ENCODE measurements at places on chromosomes 16 and 17.

DNA sequence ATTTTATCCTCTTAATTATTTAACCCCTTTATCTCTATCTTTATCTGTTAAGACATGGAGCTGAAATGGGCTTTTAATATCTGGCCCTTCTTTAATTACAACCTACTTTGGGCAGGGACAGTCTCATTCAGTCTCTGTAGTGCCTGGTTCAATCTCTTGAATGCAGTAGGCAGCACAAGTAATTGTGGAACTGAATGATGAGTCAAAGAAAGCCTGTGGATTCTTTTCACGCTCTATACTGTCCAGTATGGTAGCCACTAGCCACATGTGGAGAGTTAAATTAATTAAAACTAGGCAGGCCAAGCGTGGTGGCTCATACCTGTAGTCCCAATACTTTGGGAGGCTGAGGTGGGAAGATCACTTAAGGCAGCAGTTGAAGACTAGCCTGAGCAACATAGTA is 9.3 kb downstream of the BPTF start:
- no peak for DNase-seq

GRCh38 chr16:10647264-10647720 is 47.4 kb downstream of the TEKT5 start:
- DNase-seq, result no peak

GRCh38 chr16:180681-181564 is 664 bp downstream of the HBQ1 start:
- DNase-seq, result peak; percentile 72

DNA sequence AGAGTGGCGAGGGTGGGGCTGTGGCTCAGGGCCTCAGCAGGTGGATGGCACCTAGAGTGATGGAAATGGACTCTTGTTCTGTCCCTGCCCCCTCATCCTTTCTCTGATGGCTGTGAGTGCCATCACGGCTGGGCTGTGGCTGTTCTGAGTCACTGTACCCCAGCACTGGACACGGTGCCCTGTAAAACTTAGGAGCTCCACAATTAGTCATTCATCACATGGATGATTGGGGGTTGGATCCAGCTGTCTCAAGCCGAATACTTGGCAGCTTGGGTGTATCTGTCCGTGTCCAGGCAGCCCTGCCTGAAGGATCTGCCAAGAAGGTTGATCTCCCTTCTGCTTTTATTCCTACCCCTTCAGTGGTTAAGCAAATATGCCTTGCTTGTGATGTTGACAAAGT is 295.5 kb upstream of the EEF2KMT start:
- DNase-seq, result no peak

DNA sequence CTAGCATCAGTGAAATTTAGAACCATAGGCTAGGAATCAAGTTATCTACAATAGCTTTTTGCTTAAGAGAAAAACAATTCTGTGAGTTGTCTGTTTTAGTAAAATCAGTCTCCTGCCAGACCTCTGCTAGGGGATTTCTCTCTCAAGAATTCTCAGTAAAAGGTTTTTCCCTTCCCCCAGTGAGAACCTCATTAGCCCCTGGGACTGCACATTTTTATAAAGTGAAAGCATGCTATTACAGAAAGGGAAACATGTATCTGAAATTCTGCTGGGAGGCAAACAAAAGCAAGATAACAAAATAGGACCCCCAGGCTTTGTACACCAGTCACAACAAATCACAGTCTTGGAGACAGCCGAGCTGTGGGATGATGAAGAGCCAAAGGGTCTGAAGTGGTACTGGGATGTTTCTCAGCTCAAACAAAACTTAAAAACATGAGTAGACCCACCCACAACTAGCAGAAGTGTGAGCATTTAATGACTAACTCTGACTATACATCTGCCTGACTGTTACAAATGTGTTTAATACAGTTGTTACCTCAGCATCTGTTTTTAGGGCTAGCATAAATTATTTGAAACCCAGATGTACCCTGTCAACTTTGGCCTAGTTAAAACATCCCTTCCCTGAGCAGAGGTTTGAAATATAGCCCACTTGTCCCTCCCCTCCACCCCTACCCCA is 20.0 kb upstream of the GLG1 start:
- DNase-seq, result no peak

- no peak for DNase-seq
Observed at GRCh38 chr17:4551141-4551540, 4.0 kb downstream of the MYBBP1A start.

GRCh38 chr16:50697881-50698767 is 4.7 kb downstream of the NOD2 start:
- no peak for DNase-seq

DNA sequence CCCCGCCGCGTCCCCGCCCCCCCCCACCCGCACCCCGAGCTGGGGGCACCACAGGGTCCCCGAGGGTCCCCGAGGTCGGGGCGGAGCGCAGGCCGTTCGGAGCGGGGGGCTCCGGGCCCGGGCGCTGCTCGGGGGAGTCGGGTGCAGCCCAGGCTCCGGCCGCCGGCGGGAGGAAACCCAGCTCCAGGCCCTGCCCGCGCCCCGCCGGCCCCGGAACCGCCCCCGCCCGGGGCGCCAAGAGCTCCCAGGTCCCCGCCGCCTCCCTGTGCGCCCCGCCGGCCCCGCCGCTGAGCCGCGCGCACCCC is 33.2 kb upstream of the RPH3AL start:
- DNase-seq, result no peak

DNA sequence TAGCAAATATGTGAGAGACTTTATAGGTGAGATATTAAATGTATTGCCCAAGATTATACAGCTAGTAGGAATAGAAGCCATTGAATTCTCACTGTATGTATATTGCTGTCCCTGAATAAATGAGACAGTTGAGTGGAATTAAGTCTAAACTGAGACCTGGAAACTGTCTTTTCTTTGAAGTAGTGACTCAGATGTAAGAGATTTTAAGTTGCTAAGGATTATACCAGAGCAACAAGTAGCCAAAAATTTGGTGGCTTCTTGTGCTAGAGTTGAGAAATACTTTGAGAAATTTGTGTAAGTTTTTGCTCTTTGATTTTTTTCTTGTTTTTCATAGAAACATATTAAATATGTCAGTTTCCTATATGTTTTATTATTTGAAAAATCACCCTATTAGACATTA is 58.7 kb downstream of the TANC2 start:
- DNase-seq, result no peak

- DNase-seq, result no peak
Observed at GRCh38 chr16:84356591-84357116, 11.7 kb upstream of the ATP2C2 start.

GRCh38 chr17:40433551-40434415 is 9.5 kb upstream of the IGFBP4 start:
- DNase-seq, result no peak

DNA sequence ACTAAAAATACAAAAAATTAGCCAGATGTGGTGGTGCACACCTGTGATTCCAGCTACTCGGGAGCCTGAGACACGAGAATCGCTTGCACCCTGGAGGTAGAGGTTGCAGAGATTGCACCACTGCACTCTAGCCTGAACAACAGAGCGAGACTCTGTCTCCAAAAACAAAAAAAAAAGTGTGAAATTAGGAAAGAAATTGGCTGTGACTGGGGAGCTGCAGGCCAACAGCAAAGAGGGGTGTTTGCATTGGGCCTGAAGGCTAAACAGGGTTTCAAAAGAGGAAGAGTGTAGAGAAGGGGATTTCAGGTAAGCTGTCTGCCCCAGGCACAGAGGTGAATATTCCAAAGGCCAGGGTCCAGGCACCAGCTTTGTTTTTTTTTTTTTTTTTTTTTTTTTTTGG is 9.4 kb downstream of the BMERB1 start:
- no peak for DNase-seq

- no peak for DNase-seq
Observed at GRCh38 chr17:57443781-57444180, 187.5 kb downstream of the MSI2 start.

GRCh38 chr17:79620207-79621038 is 9.6 kb upstream of the RBFOX3 start:
- no peak for DNase-seq

DNA sequence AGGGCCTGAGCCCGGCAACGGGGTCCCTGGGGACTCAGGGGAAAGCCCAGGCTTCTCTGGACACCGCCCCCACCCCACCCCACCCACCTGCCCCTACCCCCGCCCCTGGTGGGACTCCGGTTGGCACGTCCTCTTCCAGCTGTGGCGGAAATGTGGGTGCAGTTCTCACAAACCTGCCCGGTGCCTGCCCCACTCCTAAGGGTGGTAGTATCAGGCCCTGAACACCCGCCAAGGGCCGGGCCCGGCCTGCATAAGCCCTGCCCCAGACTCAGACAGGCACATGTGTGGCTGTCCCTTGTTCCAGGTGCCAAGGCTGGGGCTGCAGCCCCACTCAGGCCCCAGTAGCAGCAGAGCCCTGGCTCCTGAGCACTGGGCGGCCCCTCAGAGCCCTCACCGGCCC is 58.1 kb downstream of the ACTG1 start:
- DNase-seq, result no peak

GRCh38 chr16:2969545-2970521 is 685 bp downstream of the PAQR4 start:
- peak; percentile 23 for DNase-seq

GRCh38 chr17:20171741-20172365 is 162.7 kb downstream of the SPECC1 start:
- DNase-seq, result no peak

- no peak for DNase-seq
Observed at GRCh38 chr16:51312363-51313150, 161.5 kb upstream of the SALL1 start.

DNA sequence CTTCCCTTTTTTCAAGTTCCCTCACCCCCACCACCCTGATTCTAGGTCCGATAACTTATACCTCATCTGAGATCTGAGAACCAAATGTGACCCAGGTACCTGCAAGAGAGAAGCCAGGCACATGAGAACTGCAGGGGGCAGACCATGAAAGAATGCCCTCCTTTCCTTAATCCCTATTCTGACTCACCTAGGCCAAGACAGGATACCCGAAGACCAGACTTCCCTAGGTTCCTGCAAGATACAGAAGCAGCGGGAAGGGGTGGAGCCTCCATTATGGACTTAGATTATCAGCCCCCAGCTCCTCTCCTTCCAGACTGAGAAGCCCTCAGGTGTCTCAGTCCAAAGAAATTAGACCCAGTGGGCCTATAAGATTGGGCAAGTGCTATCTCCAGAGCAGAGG is 2.1 kb downstream of the KCNAB3 start:
- DNase-seq, result no peak

GRCh38 chr16:11182411-11182810 is 73.6 kb downstream of the SOCS1 start:
- no peak for DNase-seq
